ENCODE measurements at places on chromosomes 16 and 17.
A peak's percentile ranks its signal among the peaks of the same experiment; 100 is the strongest.

- no peak for DNase-seq
Observed at GRCh38 chr17:55215711-55216110, 49.0 kb upstream of the HLF start.

DNA sequence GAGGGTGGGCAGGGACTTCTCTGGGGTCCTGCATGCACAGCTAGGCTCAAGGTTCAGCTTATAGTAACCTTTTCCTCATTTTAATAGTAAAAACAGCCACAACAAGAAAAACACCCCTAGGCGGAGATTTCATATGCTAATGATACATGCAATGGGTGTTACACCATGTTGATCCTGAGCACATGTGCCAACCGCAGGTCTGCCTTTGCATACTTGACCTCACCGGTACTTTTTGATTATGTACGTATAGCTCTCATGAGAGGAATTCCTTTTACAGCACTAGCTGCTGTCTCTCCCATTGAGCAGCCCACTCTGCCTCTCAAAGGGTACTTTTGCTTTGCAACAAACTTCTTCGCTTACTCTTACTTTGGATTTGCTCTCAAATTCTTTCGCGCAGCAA is 1.9 kb downstream of the KRTAP4-8 start:
- DNase-seq = no peak

DNA sequence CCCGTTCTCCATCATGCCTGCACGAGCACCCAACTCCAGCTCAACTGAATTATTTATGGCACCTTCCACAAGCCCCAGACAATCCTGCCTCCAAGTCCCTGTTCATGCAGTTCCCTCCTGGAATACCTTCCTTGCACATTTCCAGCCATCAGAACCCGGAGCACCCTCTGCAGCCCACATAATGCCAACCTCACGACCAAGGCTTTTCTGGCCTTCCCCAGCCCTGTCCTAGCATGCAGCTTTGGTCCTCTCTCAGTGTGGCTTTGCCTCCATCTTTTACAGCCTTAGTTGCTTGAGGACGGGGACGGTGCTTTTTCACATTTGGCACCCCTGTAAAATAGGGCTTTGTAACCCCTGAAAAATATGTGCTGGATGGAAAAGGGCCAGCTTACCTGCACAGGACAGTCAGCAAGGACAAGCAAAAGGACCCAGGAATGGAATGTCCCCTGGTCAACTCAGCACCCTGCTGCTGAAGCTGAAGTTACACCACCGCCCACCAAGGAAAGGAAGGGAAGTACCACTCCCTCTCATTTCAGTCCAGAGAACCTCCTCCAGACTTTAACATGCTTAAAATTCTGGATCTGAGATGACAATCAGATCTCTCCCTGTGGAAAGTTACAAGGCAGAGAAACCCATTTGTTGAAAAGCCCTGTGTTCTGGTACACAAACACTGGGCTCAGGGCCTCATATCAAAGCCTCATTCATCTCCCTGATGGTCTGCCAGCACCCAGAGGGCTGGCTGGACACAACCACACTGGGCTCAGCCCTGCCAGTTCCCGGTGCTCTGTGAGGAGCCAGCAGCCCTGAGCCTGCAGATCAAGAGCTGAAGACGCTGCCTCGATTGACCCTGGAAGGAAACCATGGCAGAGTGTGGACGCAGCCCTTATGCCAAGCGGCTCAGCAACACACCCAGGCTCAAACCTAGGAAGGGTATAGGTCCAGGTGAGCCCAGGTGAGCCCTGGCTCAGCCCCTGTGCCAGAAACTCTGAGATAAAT is 2.9 kb downstream of the SLC39A11 start:
- no peak for DNase-seq

DNA sequence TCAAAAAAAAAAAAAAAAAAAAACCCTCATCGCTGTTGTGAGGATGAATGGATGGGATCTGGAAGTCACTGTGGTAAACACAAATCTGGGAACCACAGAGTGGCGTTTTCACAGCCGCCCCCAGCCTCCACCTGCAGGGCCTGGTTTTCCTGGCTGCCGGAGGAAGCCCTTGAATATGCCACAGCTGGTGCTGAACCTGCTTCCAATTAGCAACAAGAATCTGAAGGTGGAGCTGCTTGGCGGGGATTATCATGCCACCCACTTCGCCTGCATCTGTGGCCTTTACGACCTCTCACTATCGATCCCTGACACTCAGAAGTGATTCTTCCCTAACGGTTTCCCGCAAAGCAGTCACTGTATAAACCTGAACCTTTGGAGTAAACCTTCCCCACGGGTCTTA is 16.1 kb downstream of the MRM3 start:
- DNase-seq = no peak

- DNase-seq = peak; percentile 12
Observed at GRCh38 chr16:58814348-58814801, 80.3 kb upstream of the GOT2 start.

DNA sequence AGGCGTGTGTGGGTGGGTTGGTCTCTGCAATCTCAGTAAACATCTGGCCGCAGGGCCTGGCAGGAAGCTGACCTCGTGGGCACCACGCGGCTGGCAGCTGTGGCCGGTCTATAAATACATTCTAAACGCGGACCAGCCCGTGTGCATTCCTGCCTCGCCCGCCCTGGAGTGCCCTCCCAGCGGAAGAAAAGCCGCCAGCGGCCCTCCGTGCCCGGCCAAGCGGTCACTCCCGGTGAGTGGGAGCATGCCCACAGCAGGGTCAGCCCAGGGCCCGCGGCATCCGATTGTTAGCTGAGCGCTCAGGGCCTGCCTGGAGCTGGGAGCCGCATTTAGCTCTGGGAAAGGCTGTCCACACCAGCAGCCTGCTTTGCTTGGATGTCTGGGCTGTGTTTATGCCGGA is 10.3 kb downstream of the ZNF469 start:
- no peak for DNase-seq

DNA sequence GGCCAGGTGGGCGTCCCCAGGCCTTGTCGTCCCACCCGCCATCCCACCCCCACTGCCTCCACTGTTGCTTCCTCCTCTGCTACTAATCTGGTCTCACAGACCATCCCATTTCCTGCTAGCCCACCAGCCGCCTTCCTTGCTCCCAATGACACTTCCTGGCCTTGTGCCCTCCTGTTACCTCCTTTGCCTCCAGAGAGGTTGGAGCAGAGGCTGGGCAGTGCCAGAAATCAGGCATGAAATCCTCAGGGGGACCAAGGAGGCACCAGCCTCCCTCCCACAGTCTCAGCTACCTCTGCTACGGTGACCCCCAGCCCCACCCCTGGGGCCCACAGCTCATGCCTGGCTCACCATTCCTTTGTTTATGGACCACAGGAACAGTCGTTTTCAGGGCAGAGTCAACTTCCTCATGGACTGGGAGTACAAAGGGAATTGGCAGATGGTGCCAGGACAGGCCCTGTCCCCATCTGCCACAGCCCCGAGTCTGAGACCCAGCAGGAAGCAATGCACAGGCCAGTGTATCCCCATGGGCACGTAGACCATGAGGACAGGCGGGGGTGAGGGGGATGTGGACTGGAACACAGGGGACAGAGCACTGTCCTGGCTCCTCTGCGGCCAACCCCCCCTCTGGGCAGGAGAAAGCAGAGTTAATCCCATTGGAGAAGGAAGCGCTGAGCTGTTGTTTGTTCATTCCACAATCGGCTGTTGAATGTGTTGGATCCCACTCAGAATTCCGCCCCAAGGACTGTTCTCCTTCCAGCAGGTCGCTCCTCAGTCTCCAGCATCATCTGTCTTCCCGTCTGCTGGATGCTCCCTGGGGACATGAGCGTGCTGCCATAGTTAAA is 2.2 kb upstream of the CDH5 start:
- no peak for DNase-seq

GRCh38 chr16:75486014-75486675 is 9.1 kb downstream of the CHST6 start:
- DNase-seq = no peak

DNA sequence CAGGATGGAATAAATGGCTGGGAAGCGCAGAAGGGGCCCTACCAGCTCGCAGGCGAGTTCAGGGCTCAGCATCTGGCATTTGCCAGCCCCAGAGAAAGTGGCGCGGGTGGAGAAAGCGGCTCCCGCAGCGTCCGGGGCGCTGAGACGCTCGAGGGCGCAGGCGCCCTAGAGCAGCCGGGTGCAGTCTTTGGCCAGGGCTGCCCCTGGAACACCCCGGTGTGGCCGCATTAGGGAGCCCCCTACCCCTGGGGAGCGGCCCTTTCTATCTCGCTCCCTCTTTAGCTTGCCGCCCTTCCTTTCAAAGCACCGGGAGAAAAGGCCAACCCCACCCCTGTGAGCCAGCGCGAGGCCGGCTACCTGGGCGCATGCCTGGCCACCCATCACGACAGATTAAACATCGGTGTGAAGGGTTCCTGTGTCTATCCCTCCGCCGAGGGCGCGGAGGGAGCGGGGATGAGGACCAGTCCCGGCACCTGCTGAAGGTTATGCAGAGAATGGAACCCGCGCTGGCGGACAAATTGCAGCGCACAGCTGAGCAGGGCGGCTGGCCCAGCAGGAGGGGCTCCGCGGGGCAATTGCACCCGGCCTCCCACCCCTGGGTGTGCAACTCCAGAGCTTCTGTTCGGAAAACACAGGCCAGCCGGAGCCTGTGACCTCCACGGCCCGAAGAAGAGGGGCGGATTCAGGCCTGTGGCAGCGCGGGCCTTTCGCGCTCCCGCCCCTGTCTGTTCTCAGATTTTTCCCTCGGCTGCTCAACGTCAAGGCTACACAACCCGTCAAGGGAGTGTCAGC is 15.6 kb upstream of the FOXF1 start:
- no peak for DNase-seq

- DNase-seq = no peak
Observed at GRCh38 chr17:75521951-75522727, 3.4 kb upstream of the LLGL2 start.

- DNase-seq = no peak
Observed at GRCh38 chr17:2406271-2406902, 5.5 kb upstream of the MNT start.

DNA sequence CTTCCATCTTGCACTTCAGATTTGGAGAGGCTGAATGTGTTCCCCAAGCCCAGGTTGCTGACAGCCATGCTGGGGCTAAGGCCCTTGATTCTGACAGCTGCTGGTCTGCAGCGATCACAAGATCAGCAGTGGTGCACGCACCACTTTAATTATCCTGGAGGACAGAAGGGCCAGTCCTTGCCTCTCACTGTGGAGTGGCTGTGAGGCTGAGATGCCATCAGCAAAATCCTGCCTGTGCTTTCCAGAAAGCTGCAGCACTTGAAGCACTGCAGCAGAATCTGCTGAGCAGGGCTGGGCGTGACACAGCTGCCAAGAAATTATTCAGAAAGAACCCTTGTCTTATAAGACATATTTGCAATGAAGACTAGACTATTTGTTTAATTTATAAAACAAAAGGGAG is 37.1 kb downstream of the NUP93 start:
- no peak for DNase-seq

DNA sequence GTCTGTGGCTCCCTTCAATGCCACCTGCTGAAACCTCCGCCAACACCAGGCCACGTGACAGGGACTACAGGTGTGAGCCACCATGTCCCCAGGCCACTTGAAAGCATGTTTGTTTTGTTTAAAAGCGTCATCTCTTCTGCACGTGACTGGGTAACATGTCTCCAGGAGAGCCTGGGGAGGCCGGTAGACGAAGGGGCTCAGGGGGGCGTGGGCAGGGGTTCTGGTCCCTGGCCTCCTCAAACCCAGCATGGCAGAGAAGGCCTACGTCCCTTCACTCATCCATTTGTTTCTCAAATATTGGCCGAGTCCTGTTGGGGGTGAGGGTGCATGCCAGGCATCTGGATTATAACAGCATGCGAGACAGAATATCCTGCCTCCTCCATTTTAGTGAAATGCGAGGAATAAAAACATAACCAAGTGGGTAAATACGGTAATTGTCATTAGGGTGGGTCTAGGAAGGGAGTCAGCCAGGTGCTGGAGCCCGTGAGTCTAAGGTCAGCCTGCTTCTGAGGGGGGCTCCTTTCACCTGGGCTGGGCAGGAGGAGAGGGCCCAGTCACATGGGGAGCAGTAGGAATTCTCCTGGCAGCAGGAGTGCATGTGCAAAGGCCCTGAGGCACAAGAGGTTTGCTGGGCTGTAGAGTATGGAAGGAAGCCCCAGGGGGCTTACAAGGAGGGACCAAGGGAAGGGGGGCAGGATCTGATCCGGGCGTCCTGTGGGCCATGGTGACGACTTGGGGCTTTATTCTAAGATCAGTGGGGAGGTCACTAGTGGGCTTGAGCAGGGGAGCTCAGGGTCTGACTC is 26.8 kb upstream of the CIBAR2 start:
- DNase-seq = no peak

- no peak for DNase-seq
Observed at GRCh38 chr17:27216836-27217235, 77.1 kb upstream of the WSB1 start.

DNA sequence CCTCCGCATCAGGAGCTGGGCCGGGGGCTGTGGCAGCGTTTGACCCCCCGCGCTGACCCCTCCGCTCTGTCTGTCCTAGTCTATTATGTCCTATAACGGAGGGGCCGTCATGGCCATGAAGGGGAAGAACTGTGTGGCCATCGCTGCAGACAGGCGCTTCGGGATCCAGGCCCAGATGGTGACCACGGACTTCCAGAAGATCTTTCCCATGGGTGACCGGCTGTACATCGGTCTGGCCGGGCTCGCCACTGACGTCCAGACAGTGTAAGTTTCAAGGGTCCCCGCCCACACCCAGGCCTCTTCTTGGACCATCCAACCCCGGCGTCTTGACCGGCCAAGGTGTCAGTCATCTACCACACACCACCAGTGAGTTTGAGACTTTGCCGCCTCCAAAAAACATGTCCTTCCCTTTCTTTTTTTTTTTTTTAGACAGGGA is 548 bp downstream of the PSMB3 start:
- DNase-seq = no peak

GRCh38 chr17:63984236-63984635 is 11.5 kb upstream of the SCN4A start:
- no peak for DNase-seq

- DNase-seq = no peak
Observed at GRCh38 chr17:7555320-7555948, 3.1 kb upstream of the TNFSF13 start.

DNA sequence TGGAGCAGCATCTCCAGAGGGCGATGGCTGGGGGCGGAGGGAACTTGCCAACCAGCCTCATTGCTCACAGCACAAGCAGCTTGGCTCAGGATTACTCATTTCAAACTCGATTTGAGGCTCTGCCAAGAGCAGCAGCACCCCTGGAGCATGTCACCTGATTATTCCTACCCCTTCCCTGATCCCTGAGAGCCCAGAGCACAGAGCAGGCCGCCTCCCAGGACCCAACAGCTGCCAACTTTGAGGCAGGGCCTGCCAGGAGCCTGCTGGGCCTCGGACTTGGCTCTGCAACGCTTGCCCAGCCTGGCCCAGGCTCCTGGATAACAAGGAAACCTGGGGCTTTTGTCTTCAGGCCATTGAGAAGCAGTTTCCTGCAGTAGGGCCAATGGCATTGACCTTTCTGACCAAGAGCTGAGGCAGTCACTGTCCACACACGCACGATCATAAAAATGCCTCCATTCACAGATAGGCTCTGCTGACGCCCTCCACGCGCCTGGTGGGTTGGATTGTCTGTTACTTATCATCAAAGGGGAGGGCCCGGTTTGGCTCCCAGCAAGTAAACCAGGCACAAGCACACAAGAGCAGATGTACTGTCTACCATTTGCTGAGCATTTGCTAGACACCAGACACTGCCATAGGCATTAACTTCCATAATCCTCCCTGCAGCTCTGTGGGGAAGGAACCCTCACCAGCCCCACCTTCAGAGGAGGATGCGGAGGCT is 406.6 kb upstream of the EEF2KMT start:
- peak; percentile 0 for DNase-seq

All from brain microvascular endothelial cell (primary cell).